ENCODE measurements at places on chromosomes 5 and 9. TPM values are rescaled to one million over a fixed set of nuclear protein-coding genes. Genes with fewer than 3 reads are reported as not detected.

- no peak for DNase-seq
Measured at GRCh38 chr5:154776167-154776566, 21.0 kb downstream of the LARP1 start.

The FAM200C gene
- total RNA-seq, result 17.0 TPM

GRCh38 chr5:73155271-73156222, 17.4 kb upstream of the TMEM174 start:
- peak; percentile 24 for DNase-seq

- DNase-seq, result peak; percentile 75
Measured at GRCh38 chr9:35757226-35757891, 3.3 kb upstream of the MSMP start.

DNA sequence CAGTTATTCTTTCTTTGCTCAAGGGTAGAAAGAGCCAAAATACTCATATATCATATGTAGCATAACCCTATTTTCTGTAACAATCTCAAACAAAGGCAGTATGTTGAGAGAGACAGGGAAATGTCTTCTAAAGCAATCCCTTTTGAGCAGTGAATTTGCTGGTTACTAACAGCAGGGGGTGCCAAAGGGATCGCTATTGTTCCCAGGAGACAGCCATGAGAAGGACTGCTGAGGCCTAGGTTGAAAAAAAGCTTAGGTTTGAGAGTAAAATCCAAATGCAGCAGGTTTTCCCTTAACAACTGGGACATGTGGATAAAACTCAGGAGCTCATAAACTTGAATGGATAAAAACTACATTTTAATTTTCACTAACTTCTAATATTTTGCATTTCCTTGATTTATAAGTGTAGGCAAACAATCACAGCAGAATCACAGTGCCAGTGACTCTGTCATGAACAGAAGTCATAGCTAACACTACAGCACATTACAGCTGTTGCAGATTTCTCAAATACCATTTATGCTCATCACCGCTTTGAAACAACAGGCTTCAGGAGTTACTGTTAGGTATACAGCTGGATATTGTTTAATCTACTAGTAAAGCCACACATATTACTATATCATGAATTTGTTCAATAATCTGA, 148.4 kb downstream of the MAPKAP1 start:
- DNase-seq, result peak; percentile 85

Data from tongue (tissue), 3 donors.